Epithelial cell of proximal tubule (primary cell): ENCODE measurements at places on chromosomes 4 and X.

- DNase-seq: no peak
These were observed 951.2 kb upstream of the DIAPH2 start for GRCh38 chrX:95733426-95733825.

DNA sequence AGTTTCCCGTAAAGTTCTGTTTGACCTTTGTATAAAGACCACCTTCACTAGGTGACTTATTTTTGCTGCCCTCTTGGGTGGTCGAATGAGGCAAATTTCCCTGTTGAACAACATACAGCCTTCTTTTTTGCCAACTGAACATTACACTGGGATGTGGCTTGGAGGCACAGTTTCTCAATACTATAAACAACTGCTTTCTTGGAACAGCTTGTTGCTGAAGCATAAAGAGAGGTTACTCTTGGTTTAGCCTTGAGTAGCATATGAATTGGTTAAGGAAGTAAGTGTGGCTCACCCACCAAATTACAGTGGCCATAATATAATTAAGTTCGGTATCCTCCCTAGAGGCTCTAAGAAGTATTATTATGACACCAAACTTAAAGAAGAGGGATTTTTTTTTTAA lies 40.0 kb downstream of the HHIP start:
- no peak for DNase-seq

- DNase-seq: no peak
These were observed 62.9 kb upstream of the PGRMC2 start for GRCh38 chr4:128350449-128351045.

DNA sequence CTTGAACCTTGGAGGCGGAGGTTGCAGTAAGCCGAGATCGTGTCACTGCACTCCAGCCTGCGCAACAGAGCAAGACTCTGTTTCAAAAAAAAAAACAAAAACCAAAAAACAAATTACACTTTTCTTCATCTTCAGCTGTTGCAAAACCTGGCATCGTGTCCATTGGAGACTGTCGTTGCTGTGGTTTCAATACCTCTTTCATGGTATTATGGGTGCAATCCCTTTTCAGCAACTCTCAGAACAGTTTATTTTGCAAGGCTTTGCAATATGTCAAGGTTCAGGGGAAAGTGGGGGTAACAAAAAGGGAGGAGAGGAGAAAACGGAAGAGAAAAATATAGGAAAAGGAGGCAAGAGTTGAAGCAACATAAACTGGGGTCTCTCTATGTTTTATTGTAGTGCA lies 40.8 kb downstream of the ARSD start:
- DNase-seq: no peak

- no peak for DNase-seq
These were observed 208.8 kb downstream of the TMA16 start for GRCh38 chr4:163703251-163703650.

DNA sequence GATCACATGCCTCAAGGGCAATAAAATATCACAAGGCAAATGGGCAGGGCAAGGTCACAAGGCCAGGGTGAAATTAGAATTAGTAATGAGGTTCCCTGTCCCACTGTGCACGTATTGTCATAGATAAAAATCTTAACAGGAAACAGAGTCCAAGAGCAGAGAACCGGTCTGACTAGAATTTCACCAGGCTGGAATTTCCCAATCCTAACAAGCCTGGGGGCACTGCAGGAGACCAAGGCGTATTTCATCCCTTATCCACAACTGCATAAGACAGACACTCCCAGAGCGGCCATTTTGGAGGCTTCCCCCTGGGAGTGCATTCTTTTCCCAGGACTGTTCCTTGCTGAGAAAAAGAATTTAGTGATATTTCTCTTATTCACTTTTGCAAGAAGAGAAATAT lies 25.9 kb upstream of the PRDM5 start:
- DNase-seq: no peak

- DNase-seq: no peak
These were observed 187.0 kb downstream of the CRLF2 start for GRCh38 chrX:1025413-1025812.

DNA sequence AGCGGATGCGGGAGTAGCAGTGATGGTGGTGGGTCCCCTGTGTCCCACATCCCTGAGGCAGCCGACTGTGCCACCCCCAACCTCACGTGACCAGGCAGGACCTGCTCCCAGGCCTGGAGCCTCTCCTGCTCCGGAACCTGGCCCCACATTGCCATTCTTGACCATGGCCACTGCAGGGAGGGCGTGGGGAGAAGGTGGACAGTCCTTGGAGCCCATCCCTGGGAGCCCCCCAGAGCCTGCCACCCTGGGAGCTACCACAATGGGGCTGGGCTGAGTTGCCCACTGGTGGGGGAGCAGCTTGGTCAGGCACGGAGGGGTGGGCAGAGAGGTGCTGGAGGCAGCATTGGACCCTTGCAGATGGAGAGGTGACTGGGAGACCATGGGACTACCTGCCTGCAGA lies 36.8 kb downstream of the TMPRSS11A start:
- no peak for DNase-seq

DNA sequence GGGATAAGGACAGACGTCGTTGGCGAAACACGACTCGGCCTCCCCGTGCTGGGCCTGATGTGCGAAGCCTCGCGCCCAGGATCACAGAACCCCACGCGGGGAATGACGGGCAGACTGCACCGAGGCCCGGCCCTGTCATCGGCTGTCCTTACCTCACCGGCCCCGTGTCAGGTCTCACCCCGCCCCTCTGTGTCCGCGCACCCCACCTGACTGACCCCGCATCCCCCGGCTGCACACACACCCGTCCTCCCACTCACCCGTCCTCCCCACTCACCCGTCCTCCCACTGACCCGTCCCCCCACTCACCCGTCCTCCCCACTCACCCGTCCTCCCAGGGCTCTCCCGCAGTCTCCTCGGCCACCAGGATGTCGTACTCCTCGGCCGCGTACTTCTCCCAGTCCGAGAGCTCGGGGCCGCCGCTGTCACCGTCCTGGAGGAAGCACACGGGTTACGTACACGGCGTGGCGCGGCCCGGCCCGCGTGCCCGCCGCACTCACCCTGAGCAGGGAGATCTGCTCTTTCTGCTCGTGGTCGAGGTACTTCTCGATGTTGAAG lies 19.8 kb upstream of the GTPBP6 start:
- no peak for DNase-seq

GRCh38 chrX:15499976-15500375 lies 631 bp upstream of the BMX start:
- no peak for DNase-seq

GRCh38 chr4:57042711-57043169 lies 64.0 kb downstream of the POLR2B start:
- no peak for DNase-seq

- DNase-seq: peak; percentile 56
These were observed 74.7 kb downstream of the PAQR3 start for GRCh38 chr4:78864405-78865024.

GRCh38 chr4:108555701-108556100 lies 64.7 kb upstream of the RPL34 start:
- no peak for DNase-seq

DNA sequence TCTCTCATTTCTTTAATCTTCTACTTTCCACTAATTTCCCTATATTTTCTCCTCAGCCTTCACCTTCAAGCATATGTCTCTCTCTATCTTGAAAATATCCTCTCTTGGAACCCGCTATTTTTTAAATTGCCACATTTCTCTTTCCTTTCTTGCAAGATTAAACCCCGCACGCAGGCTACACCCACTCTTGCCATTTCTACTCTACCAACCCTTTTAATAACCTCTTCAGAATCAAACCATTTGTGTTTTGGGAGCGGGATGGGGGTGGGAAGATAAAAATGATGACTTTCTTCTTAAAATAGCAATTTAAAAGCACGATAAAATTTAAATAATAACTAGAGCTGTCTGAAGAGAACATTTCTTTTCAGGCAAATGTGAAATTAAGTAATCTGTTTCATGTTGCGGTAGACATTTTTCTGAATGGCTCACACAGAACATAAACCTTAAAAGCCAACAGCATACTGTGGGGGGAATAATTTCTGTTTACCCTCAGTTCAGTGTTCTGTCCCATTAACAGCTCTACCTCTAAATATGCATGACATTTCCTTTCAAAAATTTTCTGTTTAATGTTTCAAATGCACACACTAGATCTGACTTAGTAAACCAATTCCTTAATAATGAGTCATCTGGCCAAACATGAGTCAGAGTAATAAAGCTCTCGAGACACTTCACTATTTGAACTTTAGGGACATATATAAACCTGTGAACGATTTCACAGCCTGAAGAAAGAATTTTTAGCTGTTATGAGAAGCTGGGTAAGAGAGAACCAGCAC lies 20.5 kb downstream of the ARSJ start:
- DNase-seq: peak; percentile 95

DNA sequence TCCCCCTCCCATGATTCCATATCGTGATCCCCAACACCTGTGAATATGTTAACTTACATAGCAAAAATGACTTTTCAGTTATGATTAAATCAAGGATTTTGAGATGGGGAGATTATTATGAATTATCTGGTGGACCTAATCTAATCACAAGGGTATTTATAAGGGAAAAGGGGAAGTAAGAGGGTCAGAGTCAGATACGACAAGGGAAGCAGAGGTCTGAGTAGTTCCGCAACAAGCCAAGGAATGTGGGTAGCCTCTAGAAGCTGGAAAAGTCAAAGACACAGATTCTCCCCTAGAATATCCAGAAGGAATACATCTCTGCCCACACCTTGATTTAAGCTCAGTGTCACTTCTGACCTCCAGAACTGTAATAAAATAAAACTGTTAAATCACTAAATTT lies 1.0 kb upstream of the IL13RA1 start:
- DNase-seq: no peak

- DNase-seq: no peak
These were observed 71.2 kb upstream of the PRSS48 start for GRCh38 chr4:151205722-151206121.

- DNase-seq: no peak
These were observed 14.2 kb upstream of the TLR2 start for GRCh38 chr4:153669838-153670237.

GRCh38 chrX:124719060-124719459 lies 372.7 kb downstream of the SH2D1A start:
- DNase-seq: no peak

DNA sequence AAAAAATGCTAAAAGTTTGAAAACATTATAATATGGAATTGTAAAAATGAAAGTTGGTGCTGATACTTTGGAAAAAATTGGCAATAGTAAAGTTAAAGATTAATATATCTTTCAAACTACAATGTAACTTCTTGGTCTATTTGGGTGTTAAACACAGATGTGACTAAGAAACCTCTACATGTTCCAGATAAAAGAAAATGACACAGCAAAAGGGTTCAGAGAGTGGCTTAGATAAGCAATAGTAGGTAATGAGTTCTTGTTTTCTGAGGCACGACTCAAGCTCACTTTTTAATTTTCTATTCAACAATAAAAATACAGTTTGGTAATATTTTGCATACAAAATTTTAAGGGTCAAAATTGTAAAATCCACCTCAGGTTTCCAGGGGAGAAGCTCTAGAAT lies 292.7 kb downstream of the GALNTL6 start:
- no peak for DNase-seq

GRCh38 chr4:101142259-101142658 lies 205.1 kb downstream of the PPP3CA start:
- no peak for DNase-seq

DNA sequence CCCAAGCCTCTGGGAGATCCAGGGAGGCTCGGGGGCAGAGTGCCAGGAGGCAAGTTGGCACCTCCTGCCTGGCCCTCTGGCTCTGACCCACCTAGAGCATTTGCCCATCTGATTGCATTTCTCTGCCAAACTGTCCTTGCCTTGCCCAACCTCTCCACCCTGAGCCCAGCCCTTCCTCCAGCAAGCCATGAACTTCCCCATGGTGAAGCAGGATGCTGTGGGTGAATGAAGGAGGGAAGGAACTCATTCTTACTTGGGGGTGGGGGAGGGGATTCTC lies 9.3 kb upstream of the CNGA2 start:
- no peak for DNase-seq
